Suppressor macrophage treated with lipopolysaccharide for 1 hour (primary cell): ENCODE measurements at places on chromosomes 7 and 10.

GRCh38 chr7:117862378-117862777 lies 10.9 kb downstream of the CTTNBP2 start:
- no peak for DNase-seq

GRCh38 chr10:116926426-116926825 lies 77.1 kb downstream of the ENO4 start:
- DNase-seq, result no peak

- peak; percentile 83 for DNase-seq
These were observed 57.4 kb downstream of the CHST15 start for GRCh38 chr10:124035928-124036558.

DNA sequence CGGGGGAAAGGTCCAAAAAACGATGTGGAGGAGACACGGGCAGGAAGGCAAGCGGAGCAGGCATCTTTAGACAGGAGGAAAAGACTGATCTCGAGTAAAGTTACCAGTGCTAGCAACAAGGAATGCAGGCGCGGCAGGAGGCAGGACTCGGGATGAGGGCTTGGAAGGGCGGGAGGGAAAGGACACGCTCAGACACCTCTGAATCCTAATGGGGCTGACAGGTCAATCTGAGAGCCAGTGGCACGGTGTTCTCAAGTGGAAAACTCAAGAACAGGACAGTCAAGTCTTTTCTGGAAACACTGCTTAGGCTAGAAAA lies 155.3 kb upstream of the COBL start:
- no peak for DNase-seq

DNA sequence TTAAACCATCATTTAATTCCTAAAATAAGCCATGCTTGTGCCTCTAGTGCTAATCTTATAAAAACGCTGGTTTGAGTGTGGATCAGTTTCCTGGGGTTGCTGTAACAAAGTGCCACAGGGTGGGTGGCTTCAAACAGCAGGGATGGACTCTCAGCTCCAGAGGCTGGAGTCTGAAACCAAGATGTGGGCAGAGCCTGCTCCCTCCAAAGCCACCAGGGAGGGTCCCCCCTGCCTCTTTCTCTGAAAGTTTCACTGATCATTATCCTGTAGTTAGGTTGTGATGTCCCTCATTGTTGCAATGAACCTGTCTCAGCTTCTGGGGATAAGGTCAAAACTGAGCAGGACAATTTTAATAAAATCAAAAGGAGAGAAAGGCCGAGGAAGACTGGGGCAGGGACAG lies 251.9 kb upstream of the TCERG1L start:
- no peak for DNase-seq

DNA sequence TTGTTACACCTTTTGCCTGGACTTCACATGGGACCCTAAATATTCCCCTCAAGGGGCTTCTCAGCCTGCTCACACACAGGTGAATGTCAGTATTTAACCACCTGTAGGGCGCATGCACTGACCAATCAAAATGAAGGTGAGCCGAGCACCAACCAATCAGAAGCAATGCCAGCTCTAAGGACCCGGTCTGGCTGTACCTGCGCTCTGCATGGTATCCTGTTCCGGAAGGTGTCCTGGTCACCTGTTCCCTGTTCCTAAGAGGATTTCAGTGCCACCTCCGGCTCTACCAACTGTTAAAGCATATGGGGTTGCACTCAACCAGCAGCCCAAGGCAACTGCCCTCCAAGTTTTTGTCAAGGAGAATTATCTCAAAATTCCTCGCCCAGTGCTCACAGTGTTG lies 18.4 kb upstream of the CALN1 start:
- DNase-seq, result no peak

GRCh38 chr7:73799282-73800141 lies 29.4 kb upstream of the CLDN3 start:
- DNase-seq, result no peak
